ENCODE measurements at places on chromosomes 12 and 14.

DNA sequence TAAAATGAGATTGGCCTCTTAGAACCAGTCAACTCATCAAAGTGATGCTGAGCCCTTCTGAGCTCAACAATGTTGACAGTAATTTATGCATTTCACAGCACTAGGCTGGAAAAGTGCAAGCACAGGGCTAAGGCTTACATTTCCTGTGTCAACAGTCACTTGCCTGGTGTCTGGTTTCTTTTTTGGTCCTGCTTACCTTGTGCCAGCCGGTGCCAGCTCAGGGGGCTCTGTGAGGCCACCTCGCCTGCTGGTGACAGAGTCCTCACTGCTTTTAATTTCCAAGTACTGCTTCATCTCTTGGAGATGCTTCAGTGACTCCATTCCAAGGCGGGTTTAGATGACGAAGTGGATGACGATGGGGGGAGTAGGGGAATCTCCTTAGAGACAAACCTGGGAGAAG is 53.1 kb upstream of the KCNA1 start:
- DNase-seq = no peak

GRCh38 chr12:31875609-31875964 is 83.6 kb upstream of the RESF1 start:
- DNase-seq = no peak

- DNase-seq = no peak
These were observed 310.9 kb downstream of the ADGRD1 start for GRCh38 chr12:131264635-131265034.

- no peak for DNase-seq
These were observed 11.5 kb downstream of the FUT8 start for GRCh38 chr14:65423982-65424381.

DNA sequence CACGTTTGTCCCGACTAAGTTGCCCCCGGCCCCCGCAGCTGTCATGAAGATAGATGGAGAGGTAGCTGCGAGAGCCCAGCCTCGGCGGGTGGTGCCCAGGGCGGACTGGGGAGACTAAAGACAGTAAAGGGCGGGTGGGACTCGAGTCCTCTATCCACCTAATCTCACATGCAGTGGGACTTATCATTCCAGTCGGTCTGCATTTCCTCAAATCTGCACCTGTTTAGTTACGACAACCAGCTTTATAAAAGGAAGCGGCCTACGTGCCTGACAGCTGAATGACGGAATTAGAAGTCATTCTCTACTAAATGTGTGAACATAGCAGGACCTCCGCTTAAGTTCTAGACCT is 109.8 kb upstream of the EGLN3 start:
- no peak for DNase-seq

- DNase-seq = no peak
These were observed 26.0 kb upstream of the SPATA7 start for GRCh38 chr14:88359500-88359899.

DNA sequence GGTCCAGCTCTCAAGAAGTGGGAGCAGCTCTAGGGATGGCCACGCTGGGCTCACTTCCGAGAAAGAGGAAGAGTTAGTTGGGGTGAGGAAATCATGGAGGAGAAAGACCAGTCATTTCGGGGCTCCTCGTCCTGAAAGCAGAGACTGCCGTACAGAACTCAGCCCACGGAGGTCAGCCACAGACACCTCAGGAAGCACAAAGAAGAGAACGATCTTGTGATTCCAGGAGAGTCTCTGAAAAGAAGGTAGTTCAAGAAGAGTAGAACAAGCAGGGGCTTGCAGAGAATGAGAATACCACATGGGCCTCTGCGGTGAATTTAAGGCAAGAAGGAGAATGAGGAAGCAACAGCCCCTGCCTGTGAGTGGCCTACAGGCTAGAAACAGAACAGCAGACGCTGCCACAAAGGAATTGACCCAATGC is 311.9 kb downstream of the CACNA1C start:
- no peak for DNase-seq

DNA sequence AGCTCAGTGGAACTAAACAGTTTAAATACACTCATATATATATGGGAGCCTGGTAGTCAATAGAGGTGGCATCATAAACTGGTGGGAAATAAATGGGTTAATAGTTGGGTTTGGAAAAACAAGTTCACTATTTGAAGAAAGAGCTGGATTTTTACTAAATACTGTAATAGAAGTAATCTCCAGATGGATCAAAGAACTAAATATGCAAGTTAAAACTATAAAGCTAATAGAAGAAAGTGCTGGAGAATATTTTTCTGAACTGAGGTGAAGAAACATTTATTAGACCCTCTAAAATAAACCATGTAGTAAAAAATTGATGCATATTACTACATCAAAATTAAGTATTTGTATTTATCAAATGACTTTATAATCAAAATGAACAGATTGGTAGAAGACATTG is 38.8 kb downstream of the ATL1 start:
- DNase-seq = no peak

DNA sequence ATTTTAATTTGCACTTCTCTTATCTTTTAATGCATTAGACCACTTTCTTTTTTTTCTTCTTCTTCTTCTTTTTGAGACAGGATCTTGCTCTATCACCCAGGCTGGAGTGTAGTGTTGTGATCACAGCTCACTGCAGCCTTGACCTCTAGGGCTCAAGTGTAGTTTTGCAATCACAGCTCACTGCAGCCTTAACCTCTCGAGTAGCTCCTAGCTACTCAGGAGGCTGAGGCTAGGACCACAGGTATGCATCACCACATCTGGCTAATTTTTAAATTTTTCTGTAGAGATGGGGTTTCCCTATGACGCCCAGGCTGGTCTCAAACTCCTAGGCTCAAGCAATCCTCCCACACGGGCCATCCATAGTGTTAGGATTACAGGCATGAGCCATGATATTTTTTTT is 12.7 kb downstream of the TMED8 start:
- DNase-seq = no peak

- DNase-seq = peak; percentile 43
These were observed 253.7 kb downstream of the EFCAB11 start for GRCh38 chr14:89700801-89701200.

DNA sequence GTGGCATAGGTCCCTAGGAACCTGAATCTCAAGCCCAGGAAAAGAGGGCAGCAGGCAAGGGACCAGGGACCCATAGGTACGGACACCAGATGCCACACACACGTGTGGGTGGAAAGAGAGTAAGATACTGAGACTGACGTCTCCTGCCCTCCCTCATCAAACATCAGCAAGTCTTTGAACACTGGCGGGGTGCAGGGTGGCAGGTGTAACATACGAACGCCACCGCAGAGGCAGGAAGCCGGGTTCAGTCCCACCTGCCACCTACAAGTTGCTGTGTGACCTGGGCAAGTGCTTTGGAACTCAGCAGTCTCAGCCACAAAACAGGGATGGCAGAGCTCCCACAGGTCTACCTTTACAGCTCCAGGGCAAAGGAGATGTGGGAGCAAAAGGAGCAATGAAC is 11.1 kb downstream of the ACTN1 start:
- DNase-seq = no peak

- DNase-seq = no peak
These were observed 9.4 kb downstream of the ERP27 start for GRCh38 chr12:14928931-14929330.

DNA sequence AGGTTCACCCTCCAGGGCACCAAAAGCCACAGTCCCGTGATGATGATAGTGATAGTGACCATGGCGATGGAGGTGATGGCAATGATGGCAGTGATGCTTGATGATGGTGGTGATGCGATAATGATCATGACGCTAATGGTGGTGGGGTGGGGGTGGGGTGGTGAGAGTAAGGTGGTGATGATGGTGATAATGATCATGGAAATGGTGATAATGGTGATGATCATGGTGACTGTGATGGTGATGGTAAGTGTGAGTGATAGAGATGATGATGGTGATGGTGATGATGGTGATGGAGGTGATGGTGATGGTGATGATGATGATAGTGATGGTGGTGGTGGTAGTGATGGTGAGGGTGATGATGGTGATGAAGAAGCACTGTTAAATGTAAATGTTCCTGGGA is 96.9 kb downstream of the SYNE3 start:
- no peak for DNase-seq

DNA sequence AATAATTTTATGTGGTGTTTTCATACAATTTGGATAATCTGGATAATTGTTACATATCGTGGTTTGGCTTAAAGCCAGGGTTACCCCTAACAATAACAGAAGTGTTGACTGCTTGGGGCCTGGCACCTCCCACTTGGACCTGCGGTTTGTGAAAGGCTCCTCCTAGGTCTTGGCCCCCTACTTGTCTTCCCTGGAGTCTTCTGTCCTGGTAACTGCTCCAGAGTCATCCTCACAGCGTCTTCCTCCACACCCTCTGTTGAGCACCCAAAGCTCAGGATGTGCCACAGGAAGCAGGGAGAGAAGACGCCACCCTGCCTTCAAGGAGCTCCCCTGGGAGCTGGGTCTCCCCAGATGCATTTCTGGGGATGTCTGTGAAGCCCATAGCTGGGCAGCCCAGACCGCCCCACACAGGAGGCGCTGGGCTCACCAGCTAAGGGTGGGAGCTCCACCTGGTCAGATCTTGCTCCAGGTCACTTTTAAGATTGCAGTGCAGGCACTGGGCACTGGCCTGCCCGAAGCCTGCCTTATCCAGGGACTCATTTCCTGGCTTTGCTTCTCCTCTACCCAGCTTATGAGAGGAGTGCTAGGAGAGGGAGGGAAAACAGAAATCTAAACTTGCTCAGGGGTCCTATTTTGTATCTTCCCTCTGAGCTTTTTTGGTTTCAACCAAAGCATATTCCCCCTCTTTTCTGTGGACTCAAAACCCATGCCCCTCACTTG is 98.2 kb downstream of the ZFP36L1 start:
- no peak for DNase-seq

- DNase-seq = no peak
These were observed 135.9 kb downstream of the KTN1 start for GRCh38 chr14:55715889-55716288.

DNA sequence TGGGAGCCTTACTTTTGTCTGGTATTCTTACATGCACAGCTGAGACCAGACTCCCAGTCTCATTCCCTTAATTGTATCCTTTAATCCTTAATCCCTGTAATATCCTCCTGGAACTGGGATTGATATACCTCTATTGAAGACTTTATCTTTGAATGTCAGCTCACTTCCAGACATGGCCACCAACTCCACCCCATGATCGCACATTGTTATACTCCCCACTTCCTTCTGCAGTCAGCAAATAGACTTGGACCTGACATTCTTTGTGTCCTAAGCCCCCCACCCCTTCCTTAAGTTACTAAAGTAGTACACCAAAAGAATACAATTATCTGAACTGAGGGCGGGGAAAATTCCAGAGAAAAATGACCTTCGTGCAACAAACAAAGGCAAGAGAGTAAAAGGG is 8.6 kb upstream of the OSBPL8 start:
- no peak for DNase-seq

GRCh38 chr12:91556909-91557308 is 374.3 kb upstream of the DCN start:
- DNase-seq = no peak

- no peak for DNase-seq
These were observed 81.5 kb downstream of the SLC38A4 start for GRCh38 chr12:46744283-46744682.

DNA sequence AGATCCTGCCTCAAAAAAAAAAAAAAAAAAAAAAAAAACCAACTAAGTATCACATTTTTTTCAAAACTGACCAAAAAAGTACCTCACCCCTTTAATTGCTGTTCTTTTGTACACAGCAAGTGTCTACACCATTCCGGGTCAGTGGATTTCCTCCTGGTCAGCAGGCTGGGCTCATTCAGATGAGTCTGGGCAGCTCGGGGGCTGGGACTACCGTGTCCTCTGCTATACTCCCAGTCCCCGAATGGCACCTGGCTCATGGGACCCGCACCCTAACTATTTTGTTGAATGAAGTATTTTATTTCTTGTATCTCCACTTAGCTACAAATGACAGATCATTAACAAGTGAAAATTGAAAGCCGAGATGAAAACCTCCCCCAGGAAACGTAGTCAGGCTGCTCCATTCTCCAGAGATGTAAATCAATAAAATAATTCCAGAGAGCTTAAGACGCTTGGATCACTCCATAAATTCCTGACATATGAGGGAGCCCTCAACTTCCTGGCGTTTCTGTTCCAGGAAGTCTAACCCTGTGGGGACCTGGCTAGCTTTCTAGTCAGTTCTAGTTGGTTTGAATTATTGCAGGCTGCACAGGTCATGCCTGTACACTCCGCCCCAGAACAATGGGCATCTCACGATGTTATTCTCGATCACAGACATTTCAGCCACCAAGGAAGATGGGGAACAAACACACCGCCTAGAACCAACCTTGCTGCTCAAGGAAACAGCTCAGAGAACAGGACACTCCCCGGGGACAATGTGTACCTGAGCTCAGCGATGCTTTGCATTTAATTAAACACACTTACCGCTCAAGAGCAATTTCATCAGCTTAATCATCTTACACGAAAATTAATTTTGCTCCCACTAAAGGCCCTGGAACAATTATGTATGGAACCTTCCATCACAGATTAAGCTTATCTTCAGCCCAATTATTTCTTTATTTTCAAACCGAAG is 76.3 kb downstream of the RIMBP2 start:
- peak; percentile 41 for DNase-seq

DNA sequence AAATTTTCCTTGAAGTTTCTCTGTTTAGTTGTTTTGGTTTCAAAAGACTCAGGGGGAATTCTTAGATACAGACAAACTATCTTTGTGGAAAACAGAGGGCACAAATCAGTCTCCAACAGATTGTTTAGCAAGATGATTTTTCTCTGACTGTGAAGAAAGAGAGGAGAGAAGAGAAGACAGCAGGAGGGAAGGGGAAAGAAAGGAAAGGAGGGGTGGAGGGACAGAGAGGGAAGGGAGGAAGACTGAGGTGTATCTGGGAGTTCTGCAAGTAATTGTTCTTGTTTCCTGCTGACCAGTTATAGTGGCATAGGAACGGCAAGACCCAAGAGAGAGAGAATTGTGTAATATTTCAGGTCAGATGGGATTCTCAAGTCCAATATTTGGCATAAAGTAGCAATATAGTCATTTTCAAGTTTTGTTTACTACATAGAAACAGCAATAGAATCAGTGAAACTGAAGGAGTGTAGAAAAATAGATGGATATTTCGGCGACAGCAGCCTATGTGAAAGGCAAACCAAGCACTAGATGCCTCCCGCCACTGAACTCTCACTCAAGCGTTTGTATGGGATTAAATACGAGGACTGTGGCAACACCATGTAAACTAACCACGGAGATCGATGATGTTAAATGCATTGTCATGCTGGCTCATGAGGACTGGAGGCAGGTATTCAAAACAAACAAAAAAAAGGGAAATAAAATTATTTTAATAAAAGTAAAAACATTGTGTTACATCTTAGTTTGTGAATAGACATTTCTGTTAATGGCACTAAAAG is 342.5 kb downstream of the SLC16A7 start:
- no peak for DNase-seq

DNA sequence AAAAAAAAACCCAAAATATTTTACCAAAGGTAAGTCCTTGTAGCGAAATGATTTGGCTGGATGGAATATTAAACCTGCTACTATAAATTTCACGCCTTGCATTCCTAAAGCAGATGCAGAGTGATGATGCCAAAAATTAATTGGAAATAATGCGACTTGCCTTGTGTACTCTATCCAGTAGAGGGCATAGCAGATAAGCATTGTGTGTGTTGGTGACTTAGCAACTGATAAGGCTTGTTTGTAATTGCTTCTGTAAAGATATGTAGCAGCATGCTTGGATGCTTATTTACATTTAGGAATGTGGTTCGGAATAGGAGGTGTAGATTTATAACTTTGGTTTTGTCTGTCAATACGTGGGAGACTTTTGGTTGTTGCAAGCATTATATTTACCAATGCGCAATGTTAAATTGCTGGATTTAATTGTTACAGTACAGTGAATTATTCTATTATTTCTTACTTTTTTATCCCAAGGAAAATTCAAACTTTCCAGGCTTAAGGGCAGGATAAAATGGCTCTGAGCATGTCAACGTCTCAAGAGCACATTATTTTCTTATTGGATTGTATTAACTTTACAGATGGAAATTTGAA is 80.5 kb downstream of the TMEM260 start:
- DNase-seq = peak; percentile 89

- DNase-seq = no peak
These were observed 99.2 kb downstream of the BEGAIN start for GRCh38 chr14:100488057-100488456.
